Thyroid gland (tissue), 4 donors: ENCODE measurements at places on chromosomes 3 and 15. TPM values are rescaled to one million over a fixed set of nuclear protein-coding genes. Genes with fewer than 3 reads are reported as not detected.

C3orf33 gene
- total RNA-seq, result 16.3 TPM

RAB11A gene
- 201 TPM for total RNA-seq

SKOR1 gene
- 0.49 TPM for total RNA-seq

MCTP2 gene
- total RNA-seq, result 35.2 TPM

COPS2 gene
- total RNA-seq, result 54.1 TPM

SPINK8 gene
- total RNA-seq, result not detected

TPRG1 gene
- total RNA-seq, result 2.0 TPM

PEX5L gene
- total RNA-seq, result 0.13 TPM

CLDN16 gene
- total RNA-seq, result 0.27 TPM

DNA sequence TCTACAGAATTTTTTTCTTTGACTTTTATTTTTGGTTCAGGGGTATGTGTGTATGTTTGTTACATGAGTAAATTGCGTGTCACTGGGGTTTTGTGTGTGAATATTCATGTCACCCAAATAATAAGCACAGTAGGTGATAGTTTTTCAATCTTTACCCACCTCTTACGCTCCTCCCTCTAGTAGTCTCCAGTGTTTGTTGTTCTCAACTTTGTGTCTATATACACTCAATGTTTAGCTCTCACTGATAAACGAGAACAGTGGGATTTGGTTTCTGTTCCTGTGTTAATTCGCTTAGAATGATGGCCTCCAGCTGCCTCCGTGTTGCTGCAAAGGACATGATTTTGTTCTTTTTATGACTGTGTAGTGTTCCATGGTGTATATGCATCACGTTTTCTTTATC, 54.4 kb downstream of the MEF2A start:
- no peak overlapping the region for H3K4me3 ChIP-seq
- H3K4me1 ChIP-seq, result peaks cover 6% of the 10 kb centered on the region
- no peak overlapping the region for H3K27ac ChIP-seq
- H3K36me3 ChIP-seq, result no peaks in the 10 kb centered on the region
- no peak for DNase-seq

- DNase-seq, result no peak
- H3K27ac ChIP-seq, result no peak overlapping the region
- no peaks in the 10 kb centered on the region for H3K27me3 ChIP-seq
- no peaks in the 10 kb centered on the region for H3K36me3 ChIP-seq
- H3K4me1 ChIP-seq, result no peaks in the 10 kb centered on the region
Measured at GRCh38 chr3:150912501-150912900, 7.3 kb upstream of the MINDY4B start.

GRCh38 chr3:189567766-189568420, 63.3 kb upstream of the TP63 start:
- DNase-seq, result no peak
- no peaks in the 10 kb centered on the region for H3K36me3 ChIP-seq
- no peaks in the 10 kb centered on the region for H3K27me3 ChIP-seq
- no peaks in the 10 kb centered on the region for H3K4me1 ChIP-seq
- no peak overlapping the region for H3K4me3 ChIP-seq

DNA sequence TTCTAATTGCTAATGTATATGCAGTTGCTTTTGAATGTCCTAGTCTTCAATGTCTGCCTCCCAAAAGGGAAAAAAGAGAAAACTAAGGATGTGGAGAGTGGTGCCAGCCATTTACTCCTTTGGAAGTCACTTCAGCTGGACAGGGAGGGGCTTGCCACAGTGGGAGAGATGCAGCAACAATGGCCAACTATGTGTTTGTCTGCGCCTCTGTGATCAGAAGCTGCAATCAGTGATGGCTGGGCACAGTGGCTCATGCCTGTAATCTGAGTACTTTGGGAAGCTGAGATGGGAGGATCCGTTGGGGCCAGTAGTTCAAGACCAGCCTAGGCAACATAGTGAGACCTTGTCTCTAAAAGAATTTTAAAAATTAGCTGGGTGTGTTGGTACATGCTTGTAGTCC, 16.7 kb upstream of the CLRN1 start:
- no peak for DNase-seq
- H3K4me3 ChIP-seq, result no peak overlapping the region
- no peaks in the 10 kb centered on the region for H3K27me3 ChIP-seq
- H3K36me3 ChIP-seq, result no peaks in the 10 kb centered on the region
- H3K27ac ChIP-seq, result no peak overlapping the region

DNA sequence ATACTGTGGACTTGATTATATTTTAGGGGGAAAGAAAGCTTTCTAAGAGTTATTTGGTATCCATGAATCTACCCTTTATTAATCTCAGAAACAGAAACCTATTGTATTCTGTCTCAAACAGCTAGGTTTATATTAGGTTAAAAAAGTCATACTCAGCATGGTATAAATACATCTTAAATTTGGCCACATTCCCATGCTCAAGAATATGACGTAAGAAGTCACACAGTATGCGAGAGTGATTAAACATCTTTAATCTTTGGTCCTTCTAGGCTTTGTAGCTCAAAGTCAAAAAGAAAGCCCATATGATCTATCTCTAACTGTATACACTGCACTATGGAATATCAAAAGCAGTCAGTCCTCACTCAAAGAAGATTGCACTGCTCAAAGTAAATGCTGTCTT, 131.4 kb downstream of the EPHA3 start:
- H3K4me1 ChIP-seq, result no peaks in the 10 kb centered on the region
- no peak overlapping the region for H3K4me3 ChIP-seq
- DNase-seq, result no peak
- H3K27me3 ChIP-seq, result no peaks in the 10 kb centered on the region
- no peaks in the 10 kb centered on the region for H3K36me3 ChIP-seq

DNA sequence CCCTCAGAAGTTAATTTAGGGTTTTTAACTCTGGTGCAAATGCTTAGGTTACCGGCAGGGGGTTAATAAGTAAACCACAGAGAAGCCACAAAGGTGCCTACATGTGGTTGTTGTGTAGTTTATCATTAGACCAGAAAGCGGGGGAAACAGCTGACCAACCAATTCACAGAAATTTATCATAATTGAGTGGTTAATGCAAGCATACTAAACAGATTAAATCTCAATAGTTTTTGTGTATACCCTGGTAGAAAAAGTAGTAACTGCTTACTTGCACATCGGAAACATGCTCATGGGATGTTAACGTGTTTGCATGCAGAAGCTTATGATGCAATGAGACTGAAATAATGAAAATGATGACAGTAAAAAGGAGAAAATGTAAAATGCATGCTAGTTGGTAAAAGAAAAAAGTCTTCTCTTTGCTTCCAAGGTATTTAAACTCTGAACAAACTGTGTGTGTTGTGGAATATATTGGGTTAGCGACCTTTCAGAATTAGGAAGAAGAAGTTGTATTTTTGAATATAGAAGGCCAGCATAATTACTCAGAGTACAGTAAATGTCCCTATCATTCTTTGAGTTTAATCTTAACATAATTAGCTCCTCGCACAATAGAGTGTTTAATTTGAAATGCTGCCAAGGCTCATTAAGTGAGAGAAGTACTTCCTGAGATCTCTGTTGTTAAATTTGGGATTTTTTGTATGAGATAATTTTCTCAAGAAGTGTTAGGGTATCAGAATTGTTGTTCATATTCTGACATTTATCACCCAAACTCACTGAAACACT, 316.2 kb downstream of the PTPRG start:
- H3K27me3 ChIP-seq, result no peaks in the 10 kb centered on the region
- no peaks in the 10 kb centered on the region for H3K36me3 ChIP-seq
- no peak for DNase-seq
- peaks cover 15% of the 10 kb centered on the region for H3K4me1 ChIP-seq
- no peak overlapping the region for H3K4me3 ChIP-seq

GRCh38 chr15:82140886-82141285, 95.1 kb upstream of the MEX3B start:
- no peak overlapping the region for H3K4me3 ChIP-seq
- H3K27ac ChIP-seq, result no peak overlapping the region
- no peak for DNase-seq
- H3K36me3 ChIP-seq, result no peaks in the 10 kb centered on the region

GRCh38 chr3:61741551-61741950, 180.2 kb downstream of the PTPRG start:
- no peak for DNase-seq
- no peaks in the 10 kb centered on the region for H3K36me3 ChIP-seq
- no peak overlapping the region for H3K4me3 ChIP-seq
- H3K4me1 ChIP-seq, result no peaks in the 10 kb centered on the region
- no peak overlapping the region for H3K27ac ChIP-seq
- no peaks in the 10 kb centered on the region for H3K27me3 ChIP-seq

- H3K27me3 ChIP-seq, result no peaks in the 10 kb centered on the region
- peak overlapping the region; percentile 67 for H3K27ac ChIP-seq
- no peaks in the 10 kb centered on the region for H3K4me1 ChIP-seq
- DNase-seq, result peak; percentile 83
Measured at GRCh38 chr3:149180057-149180573, 41.5 kb downstream of the CP start.

DNA sequence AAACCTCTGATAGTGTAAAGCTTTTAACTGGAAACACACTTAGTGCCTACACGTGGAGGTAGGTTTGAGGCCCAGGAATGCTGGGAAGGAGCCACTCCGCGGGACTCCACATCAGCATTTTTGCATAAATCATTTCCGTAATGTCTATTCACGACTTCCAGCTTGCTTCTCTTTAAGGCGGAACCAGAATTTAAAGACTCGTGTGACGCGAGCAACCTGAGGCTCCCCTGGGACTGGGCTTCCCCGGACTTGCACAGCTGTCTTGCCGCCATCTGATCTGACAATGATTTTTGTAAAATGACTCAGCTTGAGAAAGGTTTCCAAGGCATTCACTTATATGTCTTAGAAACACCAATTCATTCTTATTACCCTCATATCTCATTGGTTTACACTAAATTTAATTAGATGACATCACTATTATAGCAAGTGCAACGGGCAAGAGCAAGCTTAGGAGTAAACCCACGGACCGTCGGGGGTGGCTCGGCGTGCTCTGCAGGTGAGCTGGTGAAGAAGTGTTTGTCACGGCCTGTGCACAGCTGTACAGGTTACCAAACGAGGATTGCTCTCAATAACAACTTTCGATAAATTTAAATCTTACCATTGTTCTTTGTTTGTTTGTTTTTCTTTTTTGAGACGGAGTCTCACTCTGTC, 95.2 kb downstream of the CHSY1 start:
- H3K4me1 ChIP-seq, result no peaks in the 10 kb centered on the region
- DNase-seq, result no peak

- no peak for DNase-seq
- no peaks in the 10 kb centered on the region for H3K36me3 ChIP-seq
- H3K4me1 ChIP-seq, result no peaks in the 10 kb centered on the region
- H3K27me3 ChIP-seq, result no peaks in the 10 kb centered on the region
- H3K27ac ChIP-seq, result no peak overlapping the region
Measured at GRCh38 chr3:59810606-59811005, 760.8 kb upstream of the CFAP20DC start.

- no peak overlapping the region for H3K27ac ChIP-seq
- peak; percentile 91 for DNase-seq
- no peak overlapping the region for H3K4me3 ChIP-seq
- H3K4me1 ChIP-seq, result peaks cover 10% of the 10 kb centered on the region
- peaks cover 5% of the 10 kb centered on the region for H3K36me3 ChIP-seq
Measured at GRCh38 chr3:127566833-127567232, 23.7 kb downstream of the TPRA1 start.

DNA sequence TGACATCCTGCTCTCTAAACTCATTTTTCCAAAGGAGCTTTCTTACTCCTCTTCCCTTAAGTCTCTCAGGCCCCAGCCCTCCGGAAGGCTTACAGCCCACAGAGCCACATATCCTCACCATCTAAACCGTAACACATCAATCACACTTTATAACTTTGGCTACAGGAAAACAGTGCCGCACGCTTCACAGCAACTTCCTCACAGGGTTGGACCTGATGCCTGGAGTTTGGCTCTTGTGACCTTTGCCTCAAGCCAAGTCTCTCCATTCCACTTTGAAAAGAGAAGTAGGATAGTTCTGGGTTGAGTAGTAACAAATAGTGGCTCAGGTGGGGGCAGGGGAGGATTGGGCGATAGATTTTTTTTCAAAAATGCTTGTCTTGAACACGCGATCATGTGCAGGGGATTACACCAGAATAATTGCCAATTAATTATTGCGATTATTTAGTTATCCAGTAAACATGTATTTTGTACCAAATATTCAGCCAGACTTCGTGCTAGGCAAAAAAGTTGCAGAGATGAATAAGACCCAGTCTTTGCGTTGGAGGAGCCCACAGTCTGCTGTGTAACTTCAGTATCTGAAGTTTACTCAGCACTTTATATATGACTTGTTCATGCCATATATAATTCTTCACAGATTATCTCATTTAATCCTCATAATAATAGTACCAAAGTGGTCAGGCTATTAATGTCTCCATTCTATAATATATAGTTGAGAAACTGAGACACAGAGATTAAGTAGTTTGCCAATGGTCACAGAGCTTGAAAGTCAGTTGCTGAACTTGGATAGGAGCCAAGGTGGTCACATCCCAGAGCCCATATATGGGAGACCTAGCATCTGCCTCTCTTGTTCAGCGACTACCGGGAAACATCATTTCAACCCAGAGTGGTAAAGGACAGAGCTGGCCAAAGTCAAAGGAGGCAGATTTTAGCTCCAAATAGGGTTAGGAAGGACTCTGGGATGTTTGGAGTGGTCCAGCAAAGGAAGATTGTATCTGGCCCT, 2.4 kb upstream of the ETV5 start:
- no peak overlapping the region for H3K27ac ChIP-seq
- no peak overlapping the region for H3K4me3 ChIP-seq
- peaks cover 18% of the 10 kb centered on the region for H3K4me1 ChIP-seq
- DNase-seq, result no peak

DNA sequence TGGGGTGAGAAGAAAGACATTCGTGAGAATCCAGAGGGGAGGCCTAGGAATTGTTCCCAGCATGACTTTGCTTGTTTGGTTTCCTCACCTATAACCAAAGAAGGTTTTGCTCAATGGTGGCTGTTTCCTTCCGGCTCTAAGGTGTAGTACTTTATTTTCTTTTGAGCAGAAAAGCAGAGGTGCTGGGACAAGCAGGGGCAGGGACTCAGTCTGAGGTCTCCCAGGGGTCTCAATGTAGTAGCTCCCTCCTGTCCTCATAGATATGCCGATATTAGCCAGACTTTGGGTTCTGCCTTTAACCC, 41.6 kb downstream of the ZBTB38 start:
- H3K27ac ChIP-seq, result peak overlapping the region; percentile 98
- no peak overlapping the region for H3K4me3 ChIP-seq
- no peak for DNase-seq
- H3K4me1 ChIP-seq, result peaks cover 55% of the 10 kb centered on the region

DNA sequence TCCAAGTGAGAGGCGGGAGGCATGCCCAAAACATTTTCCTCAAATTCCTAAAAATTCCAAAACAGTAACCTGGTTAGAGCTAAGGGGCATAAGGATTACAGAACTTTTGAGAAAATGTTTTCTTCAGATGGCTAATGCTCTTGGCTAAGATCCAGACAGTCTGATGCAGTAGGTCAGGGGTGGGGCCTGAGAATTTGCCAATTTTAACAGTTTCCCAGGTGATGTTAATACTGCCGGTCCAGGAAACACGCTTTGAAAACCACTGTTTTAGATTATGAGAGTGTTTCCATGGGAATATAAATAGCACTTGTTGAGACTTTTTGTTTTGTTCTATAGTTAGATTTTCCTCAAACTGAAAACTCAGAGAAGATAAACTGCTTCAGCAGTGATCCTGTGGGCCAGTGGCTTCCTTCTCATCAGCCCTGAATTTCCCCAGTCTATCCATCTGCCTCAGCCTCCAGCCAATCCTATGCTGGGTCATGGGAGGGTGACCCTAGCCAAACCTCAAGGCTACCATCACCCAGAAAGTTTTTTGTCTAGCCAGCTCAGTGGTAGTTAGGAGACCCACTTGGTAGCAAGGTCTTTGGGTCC, 71.6 kb upstream of the ACP3 start:
- H3K27ac ChIP-seq, result no peak overlapping the region
- DNase-seq, result peak; percentile 36
- H3K27me3 ChIP-seq, result no peaks in the 10 kb centered on the region
- no peaks in the 10 kb centered on the region for H3K36me3 ChIP-seq
- H3K4me3 ChIP-seq, result no peak overlapping the region
- peaks cover 14% of the 10 kb centered on the region for H3K4me1 ChIP-seq
